ENCODE measurements at places on chromosomes 3 and 15.

- DNase-seq = peak; percentile 36
These were observed 88.4 kb downstream of the APBA2 start for GRCh38 chr15:28974142-28974541.

GRCh38 chr15:100341750-100342560 lies at the start of gene ADAMTS17:
ADAMTS17 (minus strand) TSS chr15:100341975; CDS start chr15:100341899, 76 bp downstream.
- peak; percentile 80 for DNase-seq

- DNase-seq = no peak
These were observed 35.0 kb upstream of the CFAP161 start for GRCh38 chr15:81098861-81099651.

- no peak for DNase-seq
These were observed 454.1 kb downstream of the GRM7 start for GRCh38 chr3:7315037-7315436.

DNA sequence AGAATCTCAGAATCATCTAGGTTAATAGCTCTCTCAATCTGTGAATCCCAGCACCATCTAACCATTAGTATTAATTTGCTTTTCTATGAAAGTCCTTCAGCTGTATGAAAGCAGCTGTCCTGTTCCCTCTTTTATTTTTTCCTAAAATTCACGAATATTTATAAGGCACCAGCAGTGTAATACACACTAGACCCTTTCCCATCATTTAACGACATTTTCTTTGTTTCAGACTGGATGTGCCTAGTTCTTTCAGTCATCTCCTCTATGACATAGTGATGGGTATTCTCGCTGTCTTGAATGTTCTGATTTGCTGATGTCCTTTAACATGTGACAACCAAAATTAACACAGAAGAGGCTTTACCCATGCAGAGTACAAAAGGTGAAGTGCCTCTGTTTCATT lies 48.9 kb upstream of the ATP10A start:
- DNase-seq = no peak

GRCh38 chr15:50880206-50880605 lies 28.3 kb upstream of the AP4E1 start:
- DNase-seq = no peak

DNA sequence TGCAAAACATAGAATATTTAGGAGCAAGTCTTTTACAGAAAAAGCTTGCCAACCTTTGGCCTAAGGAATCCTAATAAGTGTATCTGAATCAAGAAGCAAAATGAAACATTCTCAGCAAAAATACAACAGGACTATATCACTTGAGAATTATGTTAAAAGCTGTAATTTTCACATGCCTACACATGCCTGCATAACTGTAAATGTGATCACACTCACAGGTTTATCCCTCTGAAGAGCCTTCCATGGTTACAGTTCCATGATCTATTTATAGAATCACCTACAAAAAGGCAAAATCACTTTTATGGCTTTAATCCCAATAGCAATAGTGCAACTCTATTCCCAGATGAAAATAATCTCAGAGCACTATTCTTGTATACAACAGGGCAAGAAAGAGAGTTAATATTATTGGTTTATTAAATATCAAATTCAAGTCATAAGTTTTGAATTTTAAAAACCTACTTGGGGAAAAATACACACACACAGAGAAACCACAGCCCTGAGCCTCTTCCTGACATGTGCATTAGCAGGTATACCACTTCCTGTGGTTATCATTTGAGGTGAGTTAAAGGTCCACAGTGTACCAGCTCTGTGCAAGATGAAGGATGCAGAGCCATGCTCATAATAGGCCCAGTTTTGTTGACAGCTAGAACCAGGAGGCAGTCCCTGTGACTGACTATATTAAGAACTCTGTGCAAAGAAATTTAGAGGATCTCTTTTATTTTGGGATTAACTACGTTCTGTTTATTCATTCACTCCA lies 252.5 kb upstream of the TGFBR2 start:
- DNase-seq = peak; percentile 21

Measured in activated naive CD4-positive, alpha-beta T cell (primary cell).